Activated naive CD8-positive, alpha-beta T cell treated with anti-CD3 and anti-CD28 coated beads, Interleukin-2, amount 10 ng/mL, durations not matched to agents 7 days and 5 days (primary cell): ENCODE measurements at places on chromosomes 3 and 15. TPM values are rescaled to one million over a fixed set of nuclear protein-coding genes. Genes with fewer than 3 reads are reported as not detected.
A peak's percentile ranks its signal among the peaks of the same experiment; 100 is the strongest.

BNC1 gene
- total RNA-seq: not detected

- no peak for DNase-seq
- H3K4me1 ChIP-seq: peaks cover 7% of the 10 kb centered on the region
- no peak overlapping the region for H3K27ac ChIP-seq
- peaks cover 2% of the 10 kb centered on the region for H3K36me3 ChIP-seq
Measured at GRCh38 chr3:149701206-149701976, 43.6 kb upstream of the WWTR1 start.

- H3K36me3 ChIP-seq: peaks cover 45% of the 10 kb centered on the region
- H3K27ac ChIP-seq: no peak overlapping the region
- H3K4me1 ChIP-seq: peaks cover 14% of the 10 kb centered on the region
- DNase-seq: no peak
Measured at GRCh38 chr3:171176244-171176933, 149.9 kb upstream of the SLC2A2 start.

GRCh38 chr15:68278595-68279405 lies 1.3 kb downstream of the FEM1B start:
- peaks cover 30% of the 10 kb centered on the region for H3K4me1 ChIP-seq
- no peaks in the 10 kb centered on the region for H3K27me3 ChIP-seq
- H3K27ac ChIP-seq: peak overlapping the region; percentile 95
- H3K36me3 ChIP-seq: peaks cover 9% of the 10 kb centered on the region
- no peak for DNase-seq

GRCh38 chr15:35136321-35137189 lies 51.5 kb upstream of the NANOGP8 start:
- H3K36me3 ChIP-seq: no peaks in the 10 kb centered on the region
- no peak for DNase-seq
- H3K27me3 ChIP-seq: no peaks in the 10 kb centered on the region
- H3K4me3 ChIP-seq: no peak overlapping the region

DNA sequence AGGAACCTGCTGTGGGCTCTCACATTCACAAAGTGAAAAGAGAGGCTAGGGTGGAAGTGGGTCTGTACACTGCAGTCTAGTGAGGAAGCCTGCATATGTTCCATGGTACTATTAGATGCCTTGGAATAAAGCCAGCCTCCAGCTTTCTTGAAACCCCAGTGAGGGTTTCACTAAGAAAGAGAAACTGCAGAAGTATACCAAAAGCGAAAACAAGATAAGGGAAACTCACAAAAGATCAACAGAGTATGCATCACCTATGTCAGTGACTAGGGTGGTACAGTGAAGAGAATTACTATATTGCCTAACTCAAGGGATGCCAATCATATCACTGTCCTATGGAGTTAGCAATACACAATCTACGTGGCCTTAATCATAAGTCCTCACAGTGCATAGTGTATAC lies 212.5 kb upstream of the GADL1 start:
- H3K27ac ChIP-seq: no peak overlapping the region
- no peak overlapping the region for H3K4me3 ChIP-seq
- peaks cover 6% of the 10 kb centered on the region for H3K4me1 ChIP-seq
- no peaks in the 10 kb centered on the region for H3K27me3 ChIP-seq
- H3K36me3 ChIP-seq: peaks cover 1% of the 10 kb centered on the region

- no peak overlapping the region for H3K27ac ChIP-seq
- H3K4me3 ChIP-seq: no peak overlapping the region
- H3K4me1 ChIP-seq: peaks cover 43% of the 10 kb centered on the region
- no peaks in the 10 kb centered on the region for H3K27me3 ChIP-seq
- no peak for DNase-seq
- peaks cover 4% of the 10 kb centered on the region for H3K36me3 ChIP-seq
Measured at GRCh38 chr3:17744693-17745092, 2.3 kb upstream of the TBC1D5 start.

CP gene
- not detected for total RNA-seq

DNA sequence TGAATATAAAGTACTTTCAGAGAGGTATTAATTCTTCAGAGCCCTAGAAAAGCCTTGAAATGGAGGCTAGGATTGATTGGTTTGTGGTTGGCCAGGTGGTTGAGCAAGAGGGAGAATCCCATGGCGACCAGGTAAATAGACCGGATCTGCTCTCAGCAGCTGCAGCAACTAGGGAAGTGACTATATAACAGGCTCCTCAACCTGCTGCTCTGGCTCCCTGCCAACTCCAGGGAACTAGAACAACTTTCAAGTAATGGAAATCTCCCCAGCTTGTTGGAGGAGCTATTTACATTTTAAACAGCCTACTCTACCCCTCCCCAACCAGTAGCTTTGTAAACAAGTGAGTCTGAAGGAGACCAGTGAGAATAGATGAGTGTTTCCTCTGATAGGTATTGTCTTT lies 121.8 kb upstream of the CADM2 start:
- H3K4me1 ChIP-seq: no peaks in the 10 kb centered on the region
- H3K4me3 ChIP-seq: no peak overlapping the region
- H3K27me3 ChIP-seq: no peaks in the 10 kb centered on the region
- no peak for DNase-seq
- H3K27ac ChIP-seq: no peak overlapping the region
- no peaks in the 10 kb centered on the region for H3K36me3 ChIP-seq

GRCh38 chr3:62378311-62378789 lies 5.0 kb upstream of the FEZF2 start:
- no peaks in the 10 kb centered on the region for H3K36me3 ChIP-seq
- H3K27me3 ChIP-seq: peaks cover 86% of the 10 kb centered on the region
- H3K27ac ChIP-seq: no peak overlapping the region
- DNase-seq: no peak
- no peak overlapping the region for H3K4me3 ChIP-seq
- peaks cover 5% of the 10 kb centered on the region for H3K4me1 ChIP-seq

GRCh38 chr15:85657132-85657531 lies 137.6 kb downstream of the KLHL25 start:
- no peak overlapping the region for H3K4me3 ChIP-seq
- peaks cover 13% of the 10 kb centered on the region for H3K36me3 ChIP-seq
- DNase-seq: no peak
- H3K4me1 ChIP-seq: peaks cover 2% of the 10 kb centered on the region
- no peaks in the 10 kb centered on the region for H3K27me3 ChIP-seq
- H3K27ac ChIP-seq: no peak overlapping the region

CNTN3 gene
- not detected for total RNA-seq

DNA sequence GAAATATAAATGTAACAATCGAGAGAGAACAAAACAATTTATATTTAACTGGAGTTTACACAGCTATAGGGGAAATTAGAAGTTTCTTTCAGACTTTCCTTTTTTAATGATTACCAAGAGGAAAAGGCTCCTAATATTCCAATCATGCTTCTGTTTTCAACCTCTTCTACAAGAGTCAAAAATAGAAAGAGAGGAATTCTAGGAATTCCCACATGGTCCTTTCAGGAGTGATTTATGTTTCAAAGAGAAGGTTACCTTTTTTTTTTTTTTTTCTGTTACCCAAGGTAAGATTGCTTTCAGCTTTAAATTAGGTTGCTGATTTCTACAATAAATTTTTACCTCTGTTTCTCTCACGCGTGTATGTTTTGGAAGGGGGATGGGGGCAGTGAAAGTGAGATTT lies 355.3 kb upstream of the DCBLD2 start:
- no peak for DNase-seq
- H3K36me3 ChIP-seq: no peaks in the 10 kb centered on the region
- H3K27me3 ChIP-seq: no peaks in the 10 kb centered on the region
- H3K4me1 ChIP-seq: no peaks in the 10 kb centered on the region
